ENCODE measurements at places on chromosomes 6 and 20.
A peak's percentile ranks its signal among the peaks of the same experiment; 100 is the strongest.

- no peak for DNase-seq
Observed at GRCh38 chr20:14879839-14880238, 542.4 kb upstream of the FLRT3 start.

DNA sequence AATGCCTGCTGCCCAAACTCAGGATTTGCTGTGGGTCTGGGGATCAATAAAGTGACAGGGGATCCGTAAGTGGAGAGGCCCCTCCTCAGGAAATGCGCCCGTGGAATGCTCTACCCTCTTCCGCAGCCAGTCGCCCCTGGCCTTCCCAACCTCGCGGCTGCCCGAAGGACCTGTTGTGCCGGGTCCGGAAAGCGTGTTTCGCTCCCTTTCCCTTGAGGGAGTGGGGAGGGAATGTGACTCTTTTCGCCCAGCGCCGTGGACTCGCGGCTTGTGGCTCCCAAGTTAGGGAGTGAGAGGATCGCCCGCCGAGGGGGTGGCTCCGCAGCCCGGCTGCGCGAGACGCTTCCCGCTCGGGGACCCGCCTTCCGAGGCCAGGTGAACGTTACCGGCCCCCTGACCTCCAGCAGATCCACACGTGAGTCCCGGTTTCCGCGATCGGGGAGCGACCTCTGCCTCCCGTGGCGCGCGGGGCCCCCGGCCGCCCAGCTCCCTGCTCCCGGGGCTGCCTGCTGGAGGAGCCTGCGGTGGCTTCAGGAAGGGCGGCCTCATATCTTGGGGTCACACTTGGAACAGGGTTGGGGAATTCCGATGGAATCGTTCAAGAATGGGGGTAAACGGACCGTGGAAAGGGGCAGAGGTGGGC, 666 bp downstream of the TPD52L1 start:
- DNase-seq, result peak; percentile 9

DNA sequence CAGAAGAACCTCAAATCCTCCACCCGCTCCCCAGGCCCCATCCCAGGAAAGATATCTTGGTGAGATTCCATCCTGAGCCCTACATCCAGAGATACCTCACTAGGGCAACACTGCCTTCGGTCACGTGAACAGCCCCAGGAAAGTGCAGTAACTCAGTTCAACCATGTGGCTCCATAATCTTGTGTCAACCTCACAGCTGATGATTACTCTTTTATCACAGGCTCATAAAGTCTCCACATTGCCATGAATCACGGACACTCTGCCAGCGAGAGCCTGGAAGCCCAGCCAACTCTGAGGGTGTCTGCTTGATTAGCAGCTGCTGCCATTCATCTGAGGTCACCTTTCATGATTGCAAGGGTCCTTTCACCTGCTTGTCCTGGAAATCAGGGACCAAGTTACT, 175.8 kb upstream of the LRFN2 start:
- DNase-seq, result no peak

DNA sequence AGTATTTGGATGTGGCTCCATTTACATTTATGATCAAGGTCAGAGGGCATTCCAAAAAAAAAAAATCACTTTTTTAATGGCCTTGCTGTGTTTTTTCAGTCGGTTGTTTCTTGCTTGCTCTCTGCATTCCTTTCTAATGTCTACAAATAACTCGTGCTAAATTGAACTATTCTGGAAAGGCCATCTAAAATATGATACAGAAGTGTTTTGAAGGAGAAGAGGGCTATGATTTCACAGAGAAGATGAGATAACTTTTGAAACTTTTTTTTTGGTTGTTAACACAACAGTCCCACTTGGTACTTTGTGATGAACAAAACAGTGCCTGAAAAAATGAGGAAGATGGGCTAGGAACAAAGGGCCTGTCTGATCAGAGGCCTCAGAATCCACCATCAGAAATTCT, 156.1 kb upstream of the SMLR1 start:
- no peak for DNase-seq

GRCh38 chr20:19515074-19515473, 243.0 kb upstream of the RIN2 start:
- DNase-seq, result no peak

DNA sequence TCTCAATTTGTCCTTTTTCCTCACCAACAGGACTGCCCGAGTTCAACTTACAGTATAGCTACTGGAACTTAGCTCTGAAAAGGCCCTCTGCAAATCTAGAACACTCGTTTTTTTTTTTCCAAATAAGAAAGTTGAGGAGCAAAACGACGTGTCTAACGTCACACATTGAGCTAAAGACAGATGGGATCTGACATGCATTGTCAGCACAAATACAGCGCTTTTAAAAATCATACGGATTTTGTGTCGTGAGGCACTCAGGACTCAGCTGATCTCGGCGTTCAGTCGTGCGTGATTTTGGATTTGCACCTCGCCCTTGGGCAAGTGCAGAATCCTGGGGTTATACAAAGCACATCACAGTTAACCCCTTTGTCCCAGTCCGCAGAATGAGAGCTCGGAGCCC, 94.7 kb upstream of the ZNF322 start:
- DNase-seq, result no peak

Measured in ELR (cell line).